Nephron progenitor cell (in vitro differentiated cells): ENCODE measurements at places on chromosomes 4 and X.

DNA sequence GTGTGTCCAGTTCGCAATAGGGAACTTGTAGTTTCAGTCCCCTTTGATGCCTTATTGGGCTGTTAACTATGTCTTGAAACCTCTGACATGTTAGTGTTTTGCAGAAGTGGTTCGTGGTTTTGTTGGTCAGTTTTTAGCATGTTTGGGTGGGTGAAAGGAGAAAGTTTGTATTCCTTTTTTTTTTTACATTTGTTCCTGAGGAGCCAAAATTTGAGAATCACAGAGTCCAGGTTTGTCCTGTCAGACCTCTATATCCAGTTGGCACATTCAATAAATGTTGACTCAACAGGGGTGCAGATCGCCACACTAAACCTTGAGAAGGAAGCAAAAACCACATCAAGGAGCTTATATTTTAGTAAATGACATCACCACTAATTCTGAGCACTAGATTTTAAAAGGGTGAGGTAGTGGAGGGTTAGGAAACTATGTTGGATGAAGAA lies 26.2 kb downstream of the DLG3 start:
- no peak for DNase-seq

DNA sequence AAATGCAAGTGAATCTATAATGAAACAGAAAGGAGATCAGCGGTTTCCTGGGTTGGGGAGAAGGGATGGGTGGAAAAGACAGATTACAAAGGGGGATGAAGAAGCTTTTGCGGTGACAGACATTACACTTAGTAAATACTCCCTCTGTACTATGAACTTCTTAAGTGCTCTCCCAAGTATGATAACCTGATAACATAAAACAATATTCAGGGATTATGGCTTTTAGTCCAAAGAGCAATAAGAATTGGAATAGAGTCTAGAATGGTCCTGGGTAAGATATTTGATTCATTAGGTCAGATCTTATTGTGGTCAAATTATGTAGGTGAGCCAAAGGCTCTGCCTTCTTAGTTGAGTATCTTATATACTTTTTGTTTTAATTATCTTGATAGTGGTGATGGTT lies 9.2 kb downstream of the LRRC66 start:
- no peak for DNase-seq

DNA sequence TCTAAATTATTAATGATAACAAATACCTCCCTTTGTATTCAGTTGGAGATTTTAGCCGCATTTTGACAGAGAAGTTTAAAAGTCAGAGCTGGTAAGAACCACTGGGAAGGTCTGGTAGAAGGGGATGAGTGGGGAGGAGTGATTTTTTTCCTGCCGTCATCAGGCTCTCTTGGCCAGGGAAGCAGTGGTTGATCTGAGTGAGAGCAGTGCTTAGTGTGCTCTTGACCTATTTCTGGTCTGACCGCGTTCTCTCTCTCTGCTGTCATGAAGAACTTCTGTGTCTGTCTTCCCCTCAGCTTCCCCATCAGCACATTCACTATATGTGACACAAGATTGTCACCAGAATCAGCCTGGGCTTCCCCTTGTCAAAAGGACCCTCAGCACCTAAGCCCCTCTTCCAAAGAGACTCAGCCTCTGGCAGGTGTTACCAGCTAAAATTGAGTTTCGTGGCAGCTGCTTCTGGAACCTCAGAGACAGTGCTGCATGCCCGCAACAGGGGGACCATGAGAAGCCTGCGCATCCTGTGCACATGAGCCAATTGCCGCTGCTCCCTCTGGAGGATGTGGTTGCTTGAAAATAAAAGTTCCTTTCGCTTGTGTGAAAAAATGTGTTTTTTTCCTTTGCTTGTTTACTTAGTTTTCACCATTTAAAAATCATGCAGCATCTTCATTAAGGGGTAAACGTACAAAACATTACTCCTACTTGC lies 268.9 kb downstream of the C4orf33 start:
- DNase-seq = no peak

- DNase-seq = no peak
Observed at GRCh38 chrX:118448273-118448783, 47.3 kb upstream of the DOCK11 start.

- no peak for DNase-seq
Observed at GRCh38 chrX:24718771-24719170, 25.1 kb downstream of the POLA1 start.

DNA sequence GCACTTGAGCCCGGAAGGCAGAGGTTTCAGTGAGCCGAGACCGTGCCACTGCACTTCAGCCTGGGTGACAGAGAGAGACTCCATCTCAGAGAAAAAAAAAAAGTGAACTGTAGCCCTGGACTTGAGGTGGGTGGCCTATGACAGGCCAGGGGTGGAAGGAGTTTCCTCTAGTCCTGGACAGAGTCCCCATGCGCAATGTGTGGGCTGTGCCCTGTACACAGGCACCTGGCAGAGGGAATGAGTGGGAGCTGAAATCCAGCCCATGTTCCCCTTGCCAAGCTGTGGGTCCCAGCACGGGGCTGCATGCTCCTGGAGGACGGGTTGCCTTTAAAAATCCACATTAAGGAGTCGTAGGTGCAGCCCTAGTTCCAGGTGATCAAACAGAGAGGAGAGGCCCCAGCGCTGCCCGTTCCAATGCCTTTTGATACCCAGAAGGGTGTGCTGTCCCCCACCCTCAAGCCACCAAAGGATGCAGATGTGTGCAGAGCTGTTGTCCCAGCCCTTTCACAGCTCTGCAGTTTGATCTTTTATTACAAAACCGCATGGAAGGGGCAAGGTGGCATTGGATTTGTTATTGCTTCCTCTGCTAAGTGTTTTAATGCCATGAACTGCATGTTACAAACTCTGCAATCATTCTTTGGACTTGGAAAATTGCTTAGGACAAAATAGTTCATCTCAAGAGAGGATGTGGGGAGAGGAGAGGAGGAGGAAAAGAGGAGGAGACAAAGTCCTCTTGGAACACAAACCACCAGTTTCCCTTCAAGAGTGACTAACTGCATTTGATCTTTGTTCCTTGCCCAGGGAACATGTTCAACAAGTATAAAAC lies 38.0 kb upstream of the PDK3 start:
- DNase-seq = no peak

DNA sequence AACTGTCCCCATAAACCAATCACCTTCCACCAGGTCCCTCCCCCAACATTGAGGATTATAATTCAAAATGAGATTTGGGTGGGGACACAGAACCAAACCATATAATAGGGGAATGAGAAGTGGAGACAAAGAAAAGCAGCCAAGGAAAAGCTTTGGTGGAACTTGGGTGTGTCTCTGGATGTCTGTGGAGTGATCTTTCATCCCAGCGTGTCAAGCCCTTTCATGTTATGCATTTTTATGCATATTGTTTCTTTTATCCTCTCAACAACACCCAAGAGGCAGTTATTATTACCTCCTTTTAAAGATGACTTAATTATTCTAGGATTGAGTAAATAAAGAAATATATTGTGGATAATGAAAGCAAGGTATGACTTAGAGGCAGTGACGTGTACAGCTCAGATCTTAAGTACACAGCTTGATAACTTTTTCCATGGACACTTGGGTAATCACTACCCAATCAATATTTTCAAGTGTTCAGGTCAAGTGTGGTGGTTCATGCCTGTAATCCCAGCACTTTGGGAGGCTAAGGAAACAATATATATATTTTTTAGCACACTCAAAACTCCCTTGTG lies 42.6 kb upstream of the HOPX start:
- DNase-seq = no peak

GRCh38 chrX:23726191-23726590 lies 16.9 kb downstream of the ACOT9 start:
- no peak for DNase-seq

- peak; percentile 58 for DNase-seq
Observed at GRCh38 chrX:119067023-119067739, 5.6 kb upstream of the CT47C1 start.

DNA sequence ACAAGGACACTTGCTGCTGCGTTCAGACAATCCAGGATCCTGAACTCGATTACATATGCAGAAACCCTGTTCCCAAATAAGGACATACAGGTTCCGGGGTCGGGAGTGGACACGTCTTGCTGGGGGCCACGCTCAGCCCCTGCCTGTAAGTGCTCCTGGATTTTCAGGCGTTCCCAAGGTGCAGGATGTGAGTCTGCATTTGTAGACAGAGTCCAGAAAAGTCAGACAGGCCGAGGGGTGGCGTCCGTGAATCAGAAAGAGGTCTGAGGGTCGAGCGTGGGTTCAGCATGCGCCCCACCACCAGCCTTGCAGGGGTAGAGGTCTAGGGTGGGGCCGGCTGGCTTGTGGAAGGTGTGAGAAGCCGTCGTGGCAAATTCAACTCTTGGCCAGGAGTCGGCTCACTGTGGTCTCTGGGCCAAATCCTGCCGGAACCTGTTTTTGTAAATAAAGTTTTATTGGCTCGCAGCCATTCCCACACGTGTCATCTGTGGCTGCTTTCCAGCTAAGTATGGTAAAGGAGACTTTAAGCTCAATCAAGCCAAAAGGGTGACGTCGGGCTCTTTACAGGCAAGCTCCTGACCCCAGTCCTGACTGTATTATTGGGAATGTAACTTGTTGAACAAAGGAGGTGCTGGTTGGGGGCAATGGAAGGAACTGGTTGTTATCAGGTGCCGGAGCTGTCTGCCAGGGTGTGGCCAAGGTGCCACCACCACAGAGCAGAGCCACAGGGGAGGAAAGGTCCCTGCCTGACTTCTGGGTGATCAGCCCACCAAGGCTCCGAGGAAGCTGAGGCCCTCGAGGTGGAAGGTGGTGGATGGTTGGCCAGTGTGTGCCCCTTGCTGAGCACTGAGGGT lies 7.4 kb downstream of the DOK7 start:
- no peak for DNase-seq

DNA sequence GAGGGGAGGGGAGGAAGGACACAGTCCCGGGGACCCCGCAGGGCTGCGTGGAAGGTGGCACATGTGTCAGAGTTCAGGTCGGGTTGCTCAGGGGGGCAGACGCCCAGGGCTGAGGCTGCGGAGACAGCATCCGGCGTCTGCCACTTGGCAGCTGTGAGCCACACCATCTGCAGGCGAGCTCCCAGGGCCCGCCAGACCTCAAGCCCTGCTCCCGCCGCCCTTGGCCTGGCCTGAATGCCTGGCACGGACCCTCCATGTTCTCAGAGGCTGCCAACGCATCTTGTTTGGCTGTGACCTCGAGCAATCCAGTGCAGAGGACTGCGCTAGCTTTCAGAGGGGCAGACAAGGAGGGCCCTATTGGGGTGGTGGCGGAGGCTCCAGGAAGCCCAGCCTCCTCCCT lies 5.1 kb downstream of the BGN start:
- DNase-seq = no peak

- no peak for DNase-seq
Observed at GRCh38 chr4:124863040-124863545, 150.6 kb upstream of the ANKRD50 start.

DNA sequence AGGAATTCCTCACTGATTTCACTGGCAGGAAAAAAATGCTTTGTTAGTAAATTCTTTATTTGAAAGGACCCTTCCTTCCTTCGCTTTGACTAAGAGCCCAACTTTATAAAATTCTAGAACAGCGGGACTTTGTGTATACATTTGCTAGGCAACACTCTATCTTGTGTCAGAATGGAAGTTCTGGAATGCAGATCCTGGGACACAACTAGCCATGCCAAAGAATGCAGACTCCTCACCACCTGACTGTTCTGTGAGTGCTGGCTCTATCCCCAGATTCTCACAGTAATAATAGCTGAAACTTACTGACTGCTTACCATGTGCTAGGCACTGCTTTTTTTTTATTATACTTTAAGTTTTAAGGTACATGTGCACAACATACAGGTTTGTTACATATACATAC lies 73.3 kb upstream of the ZDHHC15 start:
- no peak for DNase-seq

- no peak for DNase-seq
Observed at GRCh38 chr4:162116095-162116779, 47.6 kb downstream of the FSTL5 start.

DNA sequence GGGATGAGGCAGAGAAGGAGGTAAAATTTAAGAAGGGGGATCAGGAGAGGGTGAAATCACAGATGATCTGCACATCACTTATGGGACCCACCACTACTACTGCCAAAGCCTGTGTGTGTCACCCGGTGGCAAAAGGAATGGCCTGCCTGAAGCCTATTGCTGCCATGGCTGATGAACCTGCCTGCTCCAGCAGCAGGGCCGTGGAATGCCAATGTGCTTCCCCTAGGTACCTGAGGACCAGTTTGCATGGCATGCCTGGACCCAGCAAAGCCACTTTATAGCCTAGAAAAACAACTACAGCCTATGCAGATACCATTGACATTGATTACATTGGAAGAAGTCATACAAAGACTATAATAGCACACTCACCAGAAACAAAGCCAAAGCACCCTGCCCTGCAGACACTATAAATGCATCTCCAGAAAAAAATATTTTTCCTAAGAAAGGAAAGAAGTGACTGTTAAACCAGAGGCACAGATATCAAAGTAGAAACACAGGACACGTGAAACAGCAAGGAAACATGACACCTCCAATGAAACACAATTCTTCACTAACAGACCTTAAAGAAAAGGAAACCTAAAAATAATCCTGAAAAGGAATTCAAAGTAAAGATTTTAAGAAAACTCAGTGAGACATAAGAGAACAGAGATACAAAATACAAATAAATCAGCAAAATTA lies 680.7 kb upstream of the GRID2 start:
- DNase-seq = no peak

DNA sequence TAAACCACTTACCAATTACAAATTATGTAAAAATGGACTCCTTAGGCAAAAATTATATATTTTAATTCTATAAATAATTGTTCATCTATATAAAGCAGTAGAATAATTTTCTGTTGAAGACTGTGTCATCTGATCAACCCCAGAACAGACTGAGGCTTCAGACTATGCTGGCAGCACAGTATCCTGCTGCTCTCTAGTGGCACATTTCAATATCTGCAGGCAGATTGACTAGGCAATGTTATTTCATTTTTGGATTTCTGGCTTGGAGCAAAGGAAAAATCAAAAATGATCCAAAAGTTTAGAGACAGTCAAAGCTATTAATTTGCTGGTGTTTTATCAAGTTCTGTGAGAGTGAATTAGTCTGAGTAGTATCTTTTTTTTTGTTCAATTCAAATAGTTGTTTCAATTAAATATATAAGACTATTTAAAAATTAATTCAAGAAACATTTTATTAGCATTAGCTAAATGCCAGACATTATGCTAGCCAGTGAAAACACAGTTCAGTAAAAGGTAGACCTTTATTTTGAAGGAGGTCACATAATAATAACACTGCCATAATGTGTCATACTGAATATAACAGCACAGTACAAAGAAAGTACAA lies 21.3 kb upstream of the SULT1E1 start:
- DNase-seq = peak; percentile 15

GRCh38 chrX:22730542-22730941 lies 269.2 kb upstream of the DDX53 start:
- DNase-seq = no peak

DNA sequence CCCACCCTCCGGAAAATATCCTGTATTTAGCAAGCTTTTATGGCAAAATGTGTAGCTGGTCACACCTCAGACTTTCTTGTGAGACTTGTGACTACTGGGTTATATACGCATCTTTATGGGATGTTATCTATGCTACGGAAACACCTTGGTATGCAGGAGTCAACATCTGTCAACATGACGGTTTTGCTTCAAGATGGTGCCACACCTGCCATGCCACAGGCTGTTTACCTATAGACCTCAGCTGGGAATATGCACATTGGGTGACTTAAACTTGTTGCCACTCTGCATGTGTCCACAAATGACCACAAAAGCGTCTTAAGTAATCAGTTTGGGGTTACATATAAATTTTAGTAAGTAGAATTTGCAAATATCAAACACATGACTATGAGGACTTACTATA lies 192.3 kb upstream of the ATP6AP2 start:
- DNase-seq = no peak

- DNase-seq = no peak
Observed at GRCh38 chr4:82851885-82852750, 38.8 kb downstream of the SEC31A start.

GRCh38 chr4:79408063-79408462 lies at the start of gene GK2:
GK2 (minus strand) TSS chr4:79408228; CDS start chr4:79408200, 28 bp downstream.
- no peak for DNase-seq

GRCh38 chr4:105343146-105343931 lies 130.5 kb downstream of the PPA2 start:
- DNase-seq = no peak
